ENCODE measurements at places on chromosomes 2 and 18. TPM values are rescaled to one million over a fixed set of nuclear protein-coding genes. Genes with fewer than 3 reads are reported as not detected.

DNA sequence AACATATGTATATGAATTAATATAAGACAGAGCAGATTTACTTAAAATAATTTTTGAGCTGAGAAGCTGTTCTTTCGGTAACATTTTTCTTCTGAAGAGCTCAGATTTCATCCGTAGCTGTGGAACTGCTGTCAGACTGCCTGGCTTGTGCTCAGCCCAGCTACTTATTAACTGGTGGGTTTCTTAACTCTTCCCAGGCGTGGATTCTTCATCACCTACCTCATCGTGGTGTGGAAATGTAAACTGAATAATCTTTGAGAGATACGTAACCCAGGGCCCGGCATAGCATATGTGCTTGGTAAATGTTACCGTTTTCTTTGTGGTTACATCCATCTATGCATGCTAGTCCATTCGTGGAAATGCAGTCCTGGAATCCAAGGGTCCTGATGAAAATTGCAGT, 145.0 kb downstream of the MCFD2 start:
- DNase-seq, result no peak

DNA sequence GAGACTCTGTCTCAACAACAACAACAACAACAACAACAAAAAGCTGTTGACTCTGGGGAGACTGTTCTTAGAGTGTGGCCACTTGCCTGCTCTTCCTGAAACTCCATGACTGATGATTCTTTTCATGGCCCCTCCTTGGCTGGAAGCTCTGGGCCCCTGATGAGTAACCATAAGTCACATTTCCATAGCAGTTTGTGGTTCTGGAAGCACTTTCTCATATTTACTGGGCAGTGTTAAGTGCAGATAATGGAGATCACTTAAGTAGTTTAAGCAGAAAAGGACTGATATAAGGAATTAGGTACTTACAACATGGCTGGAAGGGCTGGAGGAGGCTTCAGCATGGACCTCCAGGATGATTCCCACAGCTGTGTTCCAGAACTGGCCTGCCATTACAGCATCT, 147.3 kb upstream of the DLX2 start:
- DNase-seq, result no peak

- no peak for DNase-seq
Observed at GRCh38 chr2:55761526-55761925, 67.9 kb upstream of the PNPT1 start.

DNA sequence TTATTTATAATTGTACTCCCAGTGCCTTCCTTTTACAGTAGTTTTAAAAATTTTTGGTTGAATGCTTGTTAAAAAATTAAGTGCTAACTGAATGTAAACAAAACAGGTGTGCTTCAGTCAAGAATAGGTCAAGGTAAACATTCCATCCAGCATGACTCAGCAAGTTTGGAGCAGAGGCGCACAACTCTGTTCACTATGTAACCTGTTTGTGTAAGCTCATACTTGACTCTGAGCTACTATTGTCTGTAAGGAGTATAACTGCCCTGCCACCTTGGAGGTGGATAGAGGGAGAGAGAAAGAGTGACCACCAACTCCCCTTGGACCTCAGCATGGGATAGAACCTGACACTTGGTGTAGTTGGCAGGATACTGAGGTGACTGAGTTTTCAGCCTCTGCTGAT, 207.4 kb upstream of the SYT4 start:
- no peak for DNase-seq

The TNS1 gene
- total RNA-seq, result 149 TPM
